ENCODE measurements at places on chromosomes 5 and 9.

GRCh38 chr5:163916861-163917260 is 411.4 kb downstream of the MAT2B start:
- no peak for DNase-seq

DNA sequence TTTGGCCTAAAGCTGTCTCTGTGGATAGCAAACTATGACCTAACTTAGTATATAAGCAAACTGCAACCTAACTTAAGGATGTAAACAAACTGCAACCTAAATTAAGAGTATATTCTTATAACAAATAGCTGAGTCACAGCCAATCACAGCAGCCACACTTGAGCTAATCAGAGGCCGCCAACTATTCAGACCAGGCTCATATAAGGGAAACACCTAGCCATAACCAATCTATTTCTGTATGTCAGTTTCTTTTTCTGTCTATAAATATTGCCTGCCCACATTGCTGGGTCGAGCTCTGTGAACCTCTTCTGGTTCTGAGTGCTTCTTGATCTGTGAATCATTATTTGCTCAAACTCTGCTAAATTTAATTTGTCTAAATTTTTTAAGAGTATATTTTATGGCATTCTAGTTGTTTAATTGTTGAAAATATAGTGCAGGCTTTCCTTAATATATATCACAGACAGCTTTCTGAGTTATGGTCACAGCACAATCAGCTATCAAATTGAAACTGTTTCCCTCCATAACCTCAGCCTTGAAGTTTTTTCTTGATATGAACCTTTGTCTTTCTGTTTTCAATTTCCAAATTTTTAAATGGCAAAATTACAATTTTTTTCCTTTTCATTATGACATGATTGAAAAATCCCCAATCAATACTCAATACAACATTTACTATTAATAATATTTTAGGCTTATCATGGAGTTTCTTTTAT is 327.1 kb upstream of the NUDT12 start:
- no peak for DNase-seq

- DNase-seq = no peak
These were observed 480.8 kb downstream of the GADD45G start for GRCh38 chr9:90085633-90086032.

DNA sequence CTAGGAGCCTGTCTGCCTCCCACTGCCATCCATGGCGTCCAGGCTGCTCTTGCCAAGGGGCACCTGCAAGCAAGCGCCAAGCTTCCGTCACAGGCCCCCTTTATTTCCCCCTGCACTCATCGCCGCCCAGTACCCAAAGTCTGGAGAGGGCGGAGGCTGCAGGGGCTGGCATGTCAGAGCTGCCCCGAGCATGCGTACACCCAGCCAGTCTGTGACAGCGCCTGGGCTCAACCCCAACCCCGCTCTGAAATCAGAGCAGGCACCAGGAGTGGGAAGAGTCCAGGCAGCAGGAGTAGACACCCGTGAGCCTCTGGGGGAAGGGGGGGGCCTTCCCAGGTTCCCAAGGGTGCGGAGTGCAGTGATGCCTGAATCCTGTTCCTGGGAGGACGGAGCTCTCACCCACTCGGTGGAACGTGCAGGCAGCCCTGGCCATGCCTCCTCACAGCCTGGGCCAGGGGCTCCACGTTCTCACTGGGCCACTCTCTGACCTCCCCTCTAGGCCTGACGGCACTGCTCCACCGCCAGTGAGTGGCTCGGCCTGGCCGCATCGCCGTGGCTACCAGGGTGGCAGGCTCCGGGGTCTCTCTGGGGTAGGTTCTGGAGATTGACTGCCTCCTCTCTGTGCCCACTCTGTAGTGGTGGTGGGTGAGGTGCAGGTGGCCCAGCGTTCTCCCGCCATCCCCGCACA is 469.0 kb downstream of the CDH9 start:
- DNase-seq = no peak

- DNase-seq = no peak
These were observed 16.5 kb downstream of the MRPL36 start for GRCh38 chr5:1783216-1783554.

DNA sequence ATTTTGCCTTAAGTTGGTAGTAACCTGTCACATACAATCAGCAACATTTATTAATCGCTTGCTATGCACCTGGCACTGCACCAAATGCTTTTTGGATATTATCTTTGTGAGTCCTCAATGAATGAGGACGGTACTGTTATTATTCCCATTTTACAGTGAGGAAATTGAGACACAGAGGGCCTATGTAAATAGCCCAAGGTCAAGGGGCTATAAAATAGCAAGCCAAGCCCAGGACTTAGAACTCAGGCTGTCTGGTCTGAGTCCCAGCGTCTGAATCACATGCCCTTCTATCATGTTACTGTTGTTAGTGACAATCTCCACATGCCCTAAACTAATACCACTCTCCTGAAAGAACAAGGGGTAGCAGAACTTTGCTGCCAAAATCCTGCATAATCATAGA is 60.0 kb downstream of the ERAP1 start:
- DNase-seq = no peak

DNA sequence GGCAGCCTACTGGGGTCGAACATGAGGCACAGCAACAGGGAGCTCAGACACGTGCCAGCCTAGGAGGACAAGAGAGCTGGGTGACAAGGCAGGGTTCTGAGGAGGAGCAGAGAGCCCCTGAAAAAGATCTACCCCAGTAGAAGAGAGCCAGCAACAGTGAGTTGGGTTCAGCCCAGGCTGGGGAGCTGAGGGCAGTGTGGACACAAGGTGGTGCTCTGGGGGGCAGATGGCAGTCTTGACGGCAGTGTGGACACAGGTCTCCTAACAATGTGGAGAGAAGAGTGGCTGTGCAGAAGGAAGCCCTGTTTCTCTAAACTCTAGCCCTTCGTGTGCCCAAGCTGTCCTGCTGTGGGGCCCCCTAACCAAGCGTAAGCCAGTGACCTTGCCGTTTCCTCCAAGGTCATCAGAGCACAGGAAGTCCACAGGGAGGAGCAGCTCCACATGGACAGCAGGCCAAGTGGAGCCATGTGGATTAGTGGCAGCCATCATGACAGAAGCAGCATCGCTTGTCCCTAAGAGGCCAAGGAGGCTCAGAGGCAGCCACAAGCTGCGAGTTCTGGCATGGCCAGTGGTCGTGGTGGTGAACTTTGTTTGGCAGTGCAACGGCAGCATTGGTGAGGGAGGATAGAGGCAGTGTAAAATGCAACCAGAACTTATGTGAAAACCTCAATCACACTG is 25.1 kb upstream of the LMX1B start:
- no peak for DNase-seq

DNA sequence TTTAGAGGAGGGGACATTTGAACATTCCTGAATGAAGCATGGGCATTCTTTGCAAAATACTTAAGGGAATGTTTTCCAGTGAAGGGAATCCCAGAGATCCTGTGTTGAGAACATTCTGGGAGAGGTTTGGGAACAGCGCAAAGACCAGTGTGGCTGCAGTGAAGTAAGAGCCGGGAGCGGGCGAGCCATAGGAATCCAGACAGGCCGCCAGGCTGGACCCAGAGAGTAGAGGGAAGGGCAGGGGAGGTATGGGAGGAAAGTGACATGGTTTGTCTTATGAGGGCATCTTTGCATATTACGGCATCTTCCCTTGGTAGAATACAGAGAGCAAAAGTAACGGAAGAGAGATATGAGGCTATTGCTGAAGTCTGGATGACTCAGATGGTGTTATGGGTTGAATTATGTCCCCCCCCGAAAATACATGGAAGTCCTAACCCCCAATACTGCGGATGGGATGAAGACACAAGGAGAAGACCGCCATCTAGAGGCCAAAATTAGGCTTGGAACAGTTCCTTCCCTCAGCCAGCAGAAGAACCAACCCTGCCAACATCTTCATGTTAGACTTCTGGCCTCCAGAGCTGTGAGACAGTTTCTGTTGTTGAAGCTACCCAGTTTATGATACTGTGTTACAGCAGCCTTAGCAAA is 268.2 kb downstream of the MAST4 start:
- no peak for DNase-seq

GRCh38 chr9:34233672-34234071 is 54.8 kb downstream of the UBAP1 start:
- DNase-seq = no peak
